ENCODE measurements at places on chromosomes 6 and 20.

- no peak for DNase-seq
These were observed 88.6 kb downstream of the RNF217 start for GRCh38 chr6:125050663-125051318.

- DNase-seq: no peak
These were observed 44.1 kb downstream of the NUP153 start for GRCh38 chr6:17662585-17662984.

GRCh38 chr6:42434237-42434636 lies 17.5 kb downstream of the TRERF1 start:
- DNase-seq: no peak

DNA sequence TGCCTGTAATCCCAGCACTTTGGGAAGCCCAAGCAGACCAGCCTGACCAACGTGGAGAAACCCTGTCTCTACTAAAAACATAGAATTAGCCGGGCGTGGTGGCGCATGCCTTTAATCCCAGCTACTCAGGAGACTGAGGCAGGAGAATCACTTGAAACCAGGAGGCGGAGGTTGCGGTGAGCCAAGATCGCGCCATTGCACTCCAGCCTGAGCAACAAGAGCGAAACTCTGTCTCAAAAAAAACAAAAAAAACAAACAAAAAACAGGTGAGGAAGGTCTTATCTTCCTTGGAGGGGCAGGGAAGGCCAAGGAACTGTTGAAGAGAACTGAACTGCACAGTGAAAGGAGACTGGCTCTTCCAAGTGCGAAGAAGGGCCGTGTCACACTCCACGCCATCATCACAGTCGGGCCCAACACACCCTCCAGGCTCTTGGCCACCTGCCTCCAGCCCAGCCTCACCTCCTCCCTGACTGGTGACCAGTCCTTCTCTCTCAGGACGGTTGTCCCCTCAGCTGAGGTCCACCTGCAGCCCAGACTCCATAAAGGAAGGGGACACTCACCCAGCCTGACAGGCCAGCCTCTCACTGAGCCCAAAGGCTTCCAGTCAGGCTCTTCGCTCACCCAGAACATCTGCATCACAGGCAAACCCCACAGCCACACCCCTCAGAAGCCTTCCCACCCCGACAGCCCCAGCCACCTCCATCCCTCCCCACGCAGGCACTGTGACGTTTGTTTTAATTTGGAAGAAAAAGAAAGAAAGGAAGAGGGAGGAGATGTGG lies 4.1 kb downstream of the ZC3H12D start:
- no peak for DNase-seq

DNA sequence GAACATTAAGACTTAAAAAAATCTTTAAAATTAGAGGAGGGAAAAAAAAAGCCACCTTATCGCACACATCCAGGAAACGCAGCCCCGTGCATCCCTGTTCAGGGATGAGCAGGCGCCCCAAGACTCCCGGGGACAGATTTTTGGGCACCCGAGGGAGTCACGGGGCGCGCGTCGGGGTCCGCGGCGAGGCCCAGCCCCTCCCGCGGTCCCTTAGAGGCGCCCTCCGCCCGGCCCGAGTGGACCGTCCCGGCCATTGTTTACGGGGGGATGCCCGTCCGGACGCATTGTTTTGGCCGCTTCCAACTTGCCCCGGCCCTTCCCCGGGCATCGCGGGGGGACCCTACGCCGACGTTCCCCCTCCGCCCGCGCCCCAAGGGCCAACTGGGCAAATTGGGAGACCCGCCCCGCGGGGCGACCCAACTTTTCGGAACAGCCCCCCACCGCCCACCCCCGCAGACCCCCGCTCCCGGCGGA lies 610 bp downstream of the ZNF217 start:
- no peak for DNase-seq

DNA sequence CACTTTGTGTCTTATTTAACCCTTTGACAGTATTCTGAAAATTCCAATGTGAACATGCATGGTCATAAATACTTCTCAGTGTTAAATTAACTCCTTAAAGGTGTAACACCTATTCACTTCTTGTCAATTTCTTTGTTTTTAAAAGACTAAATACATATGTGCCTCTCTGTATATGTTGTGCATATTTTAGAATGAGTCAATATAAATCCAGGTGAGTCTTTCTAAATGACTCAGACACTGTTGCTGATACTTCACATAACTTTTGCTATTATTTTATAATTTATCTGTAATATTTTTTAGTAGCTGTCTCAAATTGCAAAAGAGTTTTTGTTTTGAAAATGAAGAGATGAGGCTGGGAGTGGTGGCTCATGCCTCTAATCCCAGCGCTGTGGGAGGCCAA lies 36.0 kb downstream of the TIAM2 start:
- DNase-seq: no peak

DNA sequence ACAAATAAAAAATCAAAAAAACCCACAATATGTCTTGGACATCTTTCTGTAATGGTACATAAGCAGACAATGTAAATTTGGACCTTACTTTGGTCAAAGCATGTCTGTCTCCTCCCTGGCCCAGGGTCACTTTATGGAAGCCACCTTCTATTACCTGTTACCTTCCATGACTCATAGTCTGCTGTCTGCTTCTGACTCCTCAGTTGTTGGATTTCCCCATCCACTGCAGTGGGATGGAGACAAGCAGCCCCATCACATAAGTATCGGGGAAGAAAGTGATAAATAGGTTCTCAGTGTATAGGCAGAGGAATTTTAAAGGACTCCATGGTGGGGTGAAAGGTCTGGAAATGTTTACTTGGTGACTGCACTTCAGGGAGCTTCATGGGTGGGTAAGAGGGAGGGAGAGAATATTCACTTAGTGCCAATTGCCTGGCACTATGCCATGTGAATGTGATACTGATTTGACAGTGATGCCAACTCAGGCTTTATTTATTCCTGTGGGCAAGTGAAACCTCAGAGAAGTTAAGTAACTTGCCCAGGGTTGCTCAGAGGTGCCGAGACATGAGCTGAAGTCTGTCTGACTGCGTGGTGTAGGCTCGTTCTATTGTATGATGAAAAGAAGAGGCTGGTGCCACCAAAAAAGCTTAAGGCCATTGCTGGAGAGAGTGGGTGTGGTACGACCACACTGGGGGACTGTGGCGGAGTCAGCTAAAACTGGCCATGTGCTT lies 175.6 kb upstream of the RNF24 start:
- DNase-seq: no peak

DNA sequence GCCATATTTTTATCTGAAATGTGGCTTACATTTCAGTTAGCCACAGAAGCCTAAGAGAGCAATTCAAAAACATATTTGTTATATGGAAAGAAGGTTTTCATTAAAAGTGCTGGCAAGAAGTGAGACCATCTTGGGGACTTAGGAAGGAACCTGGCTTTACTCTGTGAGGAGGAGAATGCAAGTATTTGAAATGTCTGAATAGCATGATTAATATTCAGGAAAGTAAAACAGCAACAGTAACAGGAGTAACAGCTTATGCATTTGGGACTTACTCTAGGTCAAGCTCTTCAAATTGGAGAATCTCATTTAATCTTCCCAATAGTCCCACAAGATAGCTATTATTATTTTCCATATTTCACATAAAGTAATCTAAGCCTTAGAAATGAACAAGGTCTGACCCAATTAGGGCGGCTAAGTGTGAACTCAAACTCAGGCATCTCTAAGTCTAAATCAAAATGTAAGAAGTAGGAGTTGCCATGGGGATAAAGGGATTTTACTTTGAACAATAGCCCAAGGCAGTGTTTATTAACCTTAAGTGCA lies 816.5 kb downstream of the BCKDHB start:
- no peak for DNase-seq

GRCh38 chr20:25090492-25091429 lies 8.8 kb upstream of the VSX1 start:
- DNase-seq: no peak
